ENCODE measurements at places on chromosomes 12 and 14.

DNA sequence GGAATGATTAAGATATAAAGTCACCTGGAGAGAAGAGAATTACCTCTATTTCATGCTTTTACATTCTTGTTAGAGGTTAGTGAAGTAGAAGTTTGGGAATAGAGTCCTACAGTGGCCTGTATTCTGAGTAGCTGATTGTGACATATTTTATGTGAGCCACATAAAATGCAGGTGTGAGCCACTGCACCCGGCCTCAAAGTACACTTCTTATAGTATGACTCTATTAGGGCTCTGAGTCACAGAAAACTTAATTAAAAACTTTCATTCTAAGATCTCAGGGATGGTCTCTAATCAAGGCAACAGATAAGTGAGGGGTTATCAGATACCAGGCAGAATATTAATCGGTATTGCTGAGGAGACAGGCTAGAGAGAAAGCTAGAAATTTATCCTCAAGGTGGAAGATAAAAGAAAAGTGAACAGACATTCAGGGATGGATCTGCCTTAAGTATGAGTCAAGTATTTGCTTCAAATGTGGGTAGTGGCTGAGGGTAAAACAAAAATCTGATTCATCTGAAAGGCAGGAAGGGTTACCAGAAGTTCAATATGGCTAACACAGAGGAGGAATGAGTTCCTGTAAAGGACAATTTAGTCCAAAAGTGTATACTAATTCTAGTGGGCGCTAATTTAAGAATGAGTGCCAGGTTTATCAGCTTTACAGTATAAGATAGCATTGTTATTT is 5.5 kb upstream of the G2E3 start:
- no peak for DNase-seq
- H3K4me3 ChIP-seq = no peak overlapping the region
- H3K27ac ChIP-seq = no peak overlapping the region
- no peaks in the 10 kb centered on the region for H3K27me3 ChIP-seq

DNA sequence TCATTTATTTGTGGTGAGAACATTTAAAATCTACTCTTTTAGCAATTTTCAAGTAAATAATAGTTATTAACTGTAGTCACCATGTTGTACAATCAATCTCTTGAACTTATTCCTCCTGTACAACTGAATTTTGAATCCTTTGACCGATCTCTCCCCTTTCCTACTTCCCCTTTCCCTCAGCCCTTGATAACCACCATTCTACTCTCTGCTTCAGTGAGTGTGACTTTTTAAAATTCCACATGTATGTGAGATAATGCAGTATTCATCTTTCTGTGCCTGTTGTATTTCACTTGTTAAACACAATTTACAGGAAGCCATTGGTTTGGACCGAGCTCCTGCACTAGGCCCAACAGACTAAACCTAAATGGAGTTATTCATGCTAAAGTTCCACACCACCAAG is 458.9 kb upstream of the PDE3A start:
- no peaks in the 10 kb centered on the region for H3K27me3 ChIP-seq
- no peak overlapping the region for H3K27ac ChIP-seq
- H3K36me3 ChIP-seq = no peaks in the 10 kb centered on the region
- no peak overlapping the region for H3K4me3 ChIP-seq

DNA sequence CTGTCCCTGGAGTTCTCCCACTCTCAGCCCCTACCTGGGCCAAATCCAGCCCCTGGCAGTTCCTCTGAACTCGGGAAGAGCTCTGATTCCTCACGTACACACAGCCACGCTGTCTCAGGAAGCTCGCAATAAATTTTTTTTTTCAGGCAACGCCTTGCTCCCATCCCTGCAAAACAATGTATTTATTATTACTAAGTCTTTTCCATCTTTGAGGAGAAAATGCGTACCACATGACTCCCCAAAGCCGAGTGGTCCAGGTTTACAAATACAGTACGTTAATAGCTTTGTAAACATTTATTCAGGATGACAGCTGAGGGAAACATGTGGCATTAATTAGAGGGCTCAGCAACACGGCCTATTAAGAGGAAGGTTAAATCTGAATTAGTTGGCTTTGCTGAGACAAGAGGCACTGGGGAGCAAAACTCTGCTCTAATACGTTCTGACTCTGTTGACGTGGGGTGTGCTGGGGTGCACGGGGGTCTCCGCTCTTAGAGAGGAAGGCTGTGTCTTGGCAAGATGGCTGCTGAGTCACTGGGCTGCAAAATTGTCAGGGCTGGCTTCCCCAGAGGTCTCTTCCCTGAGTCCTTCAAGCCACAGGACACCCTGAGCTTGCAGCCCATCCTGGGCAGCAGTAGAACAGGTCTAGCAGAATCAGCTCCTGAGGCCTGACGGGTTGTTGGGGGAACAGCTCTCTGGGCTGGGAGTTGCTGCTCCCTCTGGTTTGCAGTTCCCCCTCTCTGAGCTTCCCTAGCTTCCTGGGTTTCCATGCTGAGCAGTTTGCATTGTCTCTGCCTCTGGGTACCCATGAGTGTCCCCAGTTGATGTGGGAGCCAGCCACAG is 185.2 kb upstream of the TBX3 start:
- peak overlapping the region; percentile 25 for H3K27ac ChIP-seq
- H3K36me3 ChIP-seq = no peaks in the 10 kb centered on the region

GRCh38 chr14:30943694-30944093 is 69.3 kb downstream of the COCH start:
- no peak overlapping the region for H3K4me3 ChIP-seq
- no peaks in the 10 kb centered on the region for H3K27me3 ChIP-seq
- no peaks in the 10 kb centered on the region for H3K4me1 ChIP-seq
- DNase-seq = no peak

DNA sequence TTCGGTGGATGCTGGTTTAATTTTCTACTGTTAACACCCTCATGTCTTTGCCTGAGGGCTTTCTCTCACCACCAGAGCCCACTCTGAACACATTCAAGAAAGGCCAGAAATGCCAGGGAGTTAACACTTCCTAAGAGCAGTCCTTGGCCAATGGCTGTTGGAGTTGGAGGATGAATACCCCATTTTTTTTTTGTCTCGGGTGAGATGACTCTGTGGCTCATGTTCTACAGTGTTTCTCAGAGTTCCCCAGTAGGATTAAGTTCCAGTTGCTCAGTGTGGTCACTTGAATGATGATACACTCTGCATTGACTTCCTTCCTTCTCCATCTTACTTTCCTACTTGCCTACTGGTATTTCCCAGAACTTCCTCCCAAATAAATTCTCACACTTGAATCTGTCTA is 65.8 kb downstream of the FOS start:
- H3K4me3 ChIP-seq = no peak overlapping the region
- no peaks in the 10 kb centered on the region for H3K4me1 ChIP-seq
- no peak overlapping the region for H3K27ac ChIP-seq
- no peak for DNase-seq
- H3K27me3 ChIP-seq = no peaks in the 10 kb centered on the region

DNA sequence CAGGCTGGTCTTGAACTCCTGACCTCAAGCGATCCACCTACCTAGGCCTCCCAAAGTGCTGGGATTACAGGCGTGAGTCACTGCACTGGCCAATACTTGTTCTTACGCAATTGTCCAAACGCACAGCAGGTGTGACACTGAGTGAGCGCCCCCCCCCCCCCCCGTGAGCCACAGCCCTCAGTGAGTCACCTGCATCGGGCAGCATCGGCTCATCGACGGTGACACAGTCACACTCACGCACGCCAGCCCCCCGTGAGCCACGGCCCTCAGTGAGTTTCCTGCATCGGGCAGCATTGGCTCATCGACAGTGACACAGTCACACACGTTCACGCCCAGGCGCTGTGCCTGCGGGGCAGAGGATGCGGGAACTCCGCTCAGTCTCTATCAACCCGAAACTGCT is 42.5 kb downstream of the GALNT9 start:
- peaks cover 8% of the 10 kb centered on the region for H3K4me1 ChIP-seq
- H3K27ac ChIP-seq = no peak overlapping the region
- no peaks in the 10 kb centered on the region for H3K36me3 ChIP-seq
- DNase-seq = no peak

- no peaks in the 10 kb centered on the region for H3K27me3 ChIP-seq
- peak overlapping the region; percentile 80 for H3K27ac ChIP-seq
These were observed 5.8 kb downstream of the KMT5A start for GRCh38 chr12:123389560-123390351.

DNA sequence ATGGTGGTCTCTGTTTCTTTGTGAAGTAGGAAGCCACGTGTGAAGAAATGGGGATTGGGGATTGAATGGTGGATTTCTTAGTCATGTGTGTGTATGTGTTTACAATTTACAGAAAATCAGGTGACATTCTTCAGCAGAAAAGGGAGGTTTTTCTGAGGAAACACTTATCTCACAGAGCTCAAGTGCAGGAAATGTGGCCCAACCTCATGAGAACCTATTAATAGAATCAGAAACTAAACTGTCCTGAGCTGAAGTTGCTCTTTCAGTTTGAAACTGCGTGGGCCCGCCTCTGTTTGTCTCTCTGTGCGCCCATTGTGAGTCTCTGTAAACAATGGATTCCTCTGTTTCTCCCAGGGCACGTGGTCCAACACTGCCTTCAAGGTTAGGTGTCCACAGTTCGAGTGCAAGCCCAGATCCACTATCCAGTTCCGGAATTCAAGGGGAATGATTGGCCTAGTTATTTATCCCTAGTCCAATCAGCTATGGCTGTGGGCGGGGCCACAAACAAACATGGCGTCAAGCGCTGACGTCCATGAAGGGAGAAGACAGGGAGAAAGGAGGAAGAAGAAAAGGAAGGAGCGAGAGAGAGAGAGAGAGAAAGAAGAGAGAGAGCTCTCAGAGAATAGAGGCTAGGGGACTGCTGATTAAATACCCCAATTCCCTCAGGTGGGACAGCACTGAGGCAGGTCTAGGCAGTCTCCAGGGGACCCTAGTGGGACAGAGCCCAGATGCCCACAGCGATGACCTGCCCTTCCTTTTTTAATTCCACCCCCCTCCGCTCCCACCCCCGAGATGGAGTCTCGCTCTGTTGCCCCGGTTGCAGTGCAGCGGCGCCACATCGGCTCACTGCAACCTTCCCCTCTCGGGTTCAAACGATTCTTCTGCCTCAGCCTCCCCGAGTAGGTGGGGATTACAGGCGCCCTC is 31.4 kb upstream of the C12orf76 start:
- peak overlapping the region; percentile 29 for H3K4me3 ChIP-seq
- DNase-seq = peak; percentile 23
- H3K36me3 ChIP-seq = no peaks in the 10 kb centered on the region
- no peaks in the 10 kb centered on the region for H3K27me3 ChIP-seq
- no peaks in the 10 kb centered on the region for H3K4me1 ChIP-seq

DNA sequence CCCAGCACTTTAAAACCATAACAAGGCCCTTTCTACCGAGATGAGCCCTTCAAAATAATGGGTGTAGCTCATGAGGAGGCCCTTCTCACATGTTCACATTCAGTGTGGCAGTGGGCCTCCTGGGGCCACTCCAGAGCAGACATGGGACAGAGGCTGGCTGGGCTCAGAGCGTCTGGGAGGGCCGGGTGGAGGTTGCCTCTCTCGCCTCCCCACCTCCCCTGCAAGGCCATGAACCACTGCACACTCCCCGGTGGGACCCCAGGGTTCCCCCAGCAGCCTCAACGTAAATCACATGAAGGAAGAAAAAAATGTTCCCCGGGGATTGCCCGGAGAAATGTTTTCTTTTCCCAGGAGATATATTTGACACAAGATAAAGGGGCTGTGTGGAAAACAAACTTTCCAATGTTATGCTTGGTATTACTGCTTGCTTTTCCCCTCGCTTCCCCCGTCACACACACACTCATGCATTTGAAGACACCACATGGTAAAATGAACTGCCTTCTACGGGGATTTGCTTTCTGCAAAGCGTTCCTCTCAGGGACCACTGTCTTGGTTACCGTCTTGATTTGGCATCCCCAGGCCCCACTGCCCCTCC is 190.7 kb upstream of the CCND2 start:
- H3K4me3 ChIP-seq = no peak overlapping the region
- no peaks in the 10 kb centered on the region for H3K27me3 ChIP-seq
- H3K36me3 ChIP-seq = no peaks in the 10 kb centered on the region
- no peaks in the 10 kb centered on the region for H3K4me1 ChIP-seq
- DNase-seq = no peak

GRCh38 chr14:36506732-36507614 is 13.1 kb downstream of the NKX2-1 start:
- H3K27me3 ChIP-seq = no peaks in the 10 kb centered on the region
- no peaks in the 10 kb centered on the region for H3K36me3 ChIP-seq
- H3K4me3 ChIP-seq = no peak overlapping the region
- no peak for DNase-seq
- no peak overlapping the region for H3K27ac ChIP-seq

- H3K4me3 ChIP-seq = no peak overlapping the region
- no peaks in the 10 kb centered on the region for H3K36me3 ChIP-seq
- DNase-seq = no peak
These were observed 64.8 kb downstream of the WSCD2 start for GRCh38 chr12:108193917-108194316.

DNA sequence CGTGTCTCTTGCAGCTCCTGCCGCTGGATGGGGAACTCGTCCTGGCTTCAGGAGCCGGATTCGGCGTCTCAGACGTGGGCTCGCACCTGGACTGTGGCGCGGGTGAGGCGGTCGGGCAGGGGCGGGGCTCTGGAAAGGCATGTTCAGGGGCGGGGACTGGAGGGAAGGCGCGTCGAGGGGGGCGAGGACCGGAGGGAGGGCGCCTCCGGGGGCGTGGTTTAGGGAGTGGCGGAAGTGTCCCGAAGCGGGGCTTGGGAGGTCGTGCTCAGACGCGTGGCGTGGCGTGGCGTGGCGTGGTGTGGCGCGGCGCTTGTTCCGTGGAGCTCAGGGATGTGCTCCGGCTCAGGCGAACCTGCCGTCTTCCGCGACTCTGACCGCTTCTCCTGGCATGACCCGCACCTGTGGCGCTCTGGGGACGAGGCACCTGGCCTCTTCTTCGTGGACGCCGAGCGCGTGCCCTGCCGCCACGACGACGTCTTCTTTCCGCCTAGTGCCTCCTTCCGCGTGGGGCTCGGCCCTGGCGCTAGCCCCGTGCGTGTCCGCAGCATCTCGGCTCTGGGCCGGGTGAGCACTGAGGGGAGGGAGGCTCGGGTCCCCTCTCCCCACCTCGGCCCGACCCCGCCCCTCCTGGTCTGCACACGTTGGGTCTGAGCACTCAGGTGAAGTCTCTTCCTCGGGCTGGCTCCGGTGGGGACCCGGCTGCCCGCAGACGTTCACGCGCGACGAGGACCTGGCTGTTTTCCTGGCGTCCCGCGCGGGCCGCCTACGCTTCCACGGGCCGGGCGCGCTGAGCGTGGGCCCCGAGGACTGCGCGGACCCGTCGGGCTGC is 6.2 kb downstream of the AMN start:
- H3K27me3 ChIP-seq = peaks cover 51% of the 10 kb centered on the region
- H3K36me3 ChIP-seq = no peaks in the 10 kb centered on the region
- no peak overlapping the region for H3K27ac ChIP-seq
- peak overlapping the region; percentile 48 for H3K4me3 ChIP-seq
- peaks cover 14% of the 10 kb centered on the region for H3K4me1 ChIP-seq

DNA sequence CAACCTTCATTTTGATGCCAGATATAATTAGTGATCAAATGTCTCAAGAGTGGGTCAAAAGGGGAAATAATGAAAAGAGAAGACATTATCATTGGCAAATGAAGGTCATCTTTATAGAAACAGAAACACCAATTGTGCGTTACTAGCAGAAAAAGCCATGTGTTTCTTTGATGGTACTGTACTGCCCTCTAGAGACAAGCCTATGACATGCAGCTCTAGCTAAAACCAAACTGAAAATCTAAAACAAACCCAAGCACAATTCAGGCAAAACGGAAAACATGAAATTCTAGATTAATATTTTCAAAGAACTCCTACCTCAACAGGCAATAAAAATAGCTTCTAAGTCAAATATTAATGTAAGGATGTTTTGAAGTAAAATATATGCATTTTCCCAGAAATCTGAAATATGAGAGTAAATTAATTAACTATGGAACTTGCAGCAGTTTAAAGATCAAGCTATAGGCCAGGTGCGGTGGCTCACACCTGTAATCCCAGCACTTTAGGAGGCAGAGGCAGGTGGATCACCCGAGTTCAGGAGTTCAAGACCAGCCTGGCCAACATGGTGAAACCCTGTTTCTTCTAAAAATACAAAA is 115.4 kb downstream of the KLHL28 start:
- H3K4me3 ChIP-seq = no peak overlapping the region
- H3K27me3 ChIP-seq = no peaks in the 10 kb centered on the region
- no peaks in the 10 kb centered on the region for H3K4me1 ChIP-seq
- H3K27ac ChIP-seq = no peak overlapping the region
- DNase-seq = no peak
